ENCODE measurements at places on chromosomes 13 and 19.

DNA sequence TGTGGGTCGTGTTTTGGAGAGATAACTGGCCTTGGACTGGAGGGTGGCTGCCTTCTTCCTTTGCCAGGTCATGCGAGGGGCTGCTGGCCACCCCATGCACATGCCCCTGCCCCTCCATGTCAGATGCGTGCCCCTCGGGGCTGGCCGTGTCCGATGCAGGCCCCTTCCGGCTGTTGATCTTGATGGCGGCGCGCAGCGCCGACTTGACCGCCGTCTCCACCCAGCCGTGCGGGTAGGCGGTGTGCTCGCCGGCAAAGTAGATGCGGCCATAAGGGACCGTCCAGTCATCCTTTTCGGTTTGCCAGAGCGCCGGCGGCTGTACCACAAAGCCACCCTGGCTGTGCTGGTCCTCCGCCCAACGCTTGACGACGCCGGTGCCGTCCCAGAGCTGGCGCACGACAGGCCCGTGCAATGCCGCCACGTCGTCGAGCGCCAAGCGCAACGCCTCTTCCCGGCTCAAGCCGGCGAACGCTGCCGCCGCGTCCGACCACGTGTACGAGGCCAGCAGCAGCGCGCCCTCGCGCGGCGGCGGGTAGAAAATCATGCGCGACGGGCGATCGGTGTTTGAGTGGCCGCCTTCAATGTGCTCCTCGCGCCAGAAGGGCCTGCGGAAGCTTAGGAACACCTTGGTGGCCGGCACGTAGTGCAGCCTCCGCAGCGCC lies 6.9 kb downstream of the IL4I1 start:
- peak; percentile 74 for DNase-seq

DNA sequence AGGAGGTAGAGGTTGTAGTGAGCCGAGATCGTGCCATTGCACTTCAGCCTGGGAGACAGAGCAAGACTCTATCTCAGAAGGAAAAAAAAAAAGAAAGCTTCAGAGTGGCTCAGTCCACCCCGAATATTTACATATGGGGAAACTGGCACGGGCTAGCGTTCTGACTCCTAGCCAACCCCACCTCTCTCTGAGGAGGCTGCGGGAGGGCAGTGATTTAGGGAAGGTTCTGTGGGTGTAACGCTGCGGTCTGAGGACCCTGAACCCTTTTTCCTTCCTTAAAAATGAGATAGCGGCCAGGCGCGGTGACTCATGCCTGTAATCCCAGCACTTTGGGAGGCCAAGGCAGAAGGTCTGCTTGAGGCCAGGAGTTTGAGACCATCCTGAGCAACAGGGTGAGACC lies 5.0 kb downstream of the LRRC25 start:
- DNase-seq: no peak

GRCh38 chr13:29473166-29473565 lies 122.3 kb downstream of the SLC7A1 start:
- DNase-seq: no peak

DNA sequence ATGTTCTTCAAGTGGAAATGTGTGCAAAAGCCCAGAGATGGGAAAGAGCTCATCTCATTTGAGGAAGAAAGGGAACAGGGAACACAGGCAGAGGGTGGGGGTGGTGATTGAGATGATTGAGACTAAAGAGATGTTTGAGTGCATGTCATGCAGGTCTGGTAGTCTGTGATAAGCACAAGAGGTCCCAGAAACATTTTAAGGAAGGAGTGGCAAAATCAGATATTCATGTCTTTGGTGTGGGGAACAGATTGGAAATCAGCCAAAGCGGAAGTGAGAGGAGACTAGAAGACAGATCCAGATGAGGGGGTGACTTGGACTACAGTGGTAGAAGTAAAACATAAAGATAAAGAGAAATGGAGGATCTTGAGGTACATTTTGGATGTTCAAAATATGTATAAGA lies 39.4 kb upstream of the DACH1 start:
- no peak for DNase-seq

DNA sequence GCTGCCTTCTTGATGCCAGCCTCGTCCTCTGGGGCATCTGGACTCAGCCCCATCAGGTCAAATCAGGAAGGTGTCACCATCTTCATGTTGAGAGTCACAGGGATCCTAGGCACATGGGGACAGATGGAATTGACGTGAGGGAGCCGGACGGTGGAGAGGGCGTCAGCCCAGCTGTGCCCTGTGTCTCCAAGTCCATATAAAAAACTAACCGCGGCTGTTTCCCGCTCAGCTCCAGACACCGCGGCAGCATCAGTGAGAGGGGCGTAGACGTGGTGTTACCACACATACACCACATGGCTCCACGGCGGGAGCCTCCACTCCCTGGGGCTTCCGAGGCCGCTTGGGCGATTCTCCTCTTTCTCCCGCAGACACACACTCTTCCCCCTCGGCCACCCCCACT lies 5.6 kb upstream of the PRR36 start:
- DNase-seq: no peak

DNA sequence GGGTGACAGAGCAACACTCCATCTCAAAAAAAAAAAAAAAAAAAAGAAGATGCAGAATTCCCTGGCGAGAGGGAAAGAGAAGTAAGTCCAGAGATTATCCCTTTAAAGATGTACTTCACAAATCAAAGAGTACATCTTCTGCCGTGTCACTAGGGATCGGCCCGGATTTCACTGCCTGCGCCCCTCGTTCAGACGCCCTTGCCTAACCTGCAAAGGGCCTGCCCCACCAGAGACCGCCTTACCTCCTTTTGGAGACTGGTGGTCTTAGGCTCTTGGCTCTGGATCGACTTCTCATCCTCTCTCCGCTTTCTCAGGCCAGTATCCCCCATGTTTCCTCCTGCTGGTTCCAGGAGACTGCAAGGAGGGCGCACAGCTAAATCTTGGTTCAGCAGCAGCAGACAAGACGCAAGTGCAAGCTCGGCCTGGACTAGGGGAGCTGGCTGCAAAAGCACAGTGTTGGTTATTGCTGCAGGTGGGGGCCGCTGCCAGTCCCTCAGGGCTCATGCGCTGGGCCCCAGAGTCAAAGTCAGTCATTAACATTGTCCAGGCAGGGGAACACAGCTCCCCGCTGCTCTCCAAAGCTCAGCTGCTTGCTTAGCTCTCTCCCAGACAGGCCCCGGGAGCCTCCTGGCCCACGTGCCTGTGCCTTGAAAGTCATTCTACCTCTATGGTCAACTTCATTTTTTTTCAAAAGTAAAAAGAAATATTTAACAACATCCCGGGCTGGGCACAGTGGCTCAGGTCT lies 1.2 kb downstream of the SLC7A9 start:
- no peak for DNase-seq

- DNase-seq: no peak
These were observed 126.0 kb downstream of the ATP11A start for GRCh38 chr13:112815871-112816270.

DNA sequence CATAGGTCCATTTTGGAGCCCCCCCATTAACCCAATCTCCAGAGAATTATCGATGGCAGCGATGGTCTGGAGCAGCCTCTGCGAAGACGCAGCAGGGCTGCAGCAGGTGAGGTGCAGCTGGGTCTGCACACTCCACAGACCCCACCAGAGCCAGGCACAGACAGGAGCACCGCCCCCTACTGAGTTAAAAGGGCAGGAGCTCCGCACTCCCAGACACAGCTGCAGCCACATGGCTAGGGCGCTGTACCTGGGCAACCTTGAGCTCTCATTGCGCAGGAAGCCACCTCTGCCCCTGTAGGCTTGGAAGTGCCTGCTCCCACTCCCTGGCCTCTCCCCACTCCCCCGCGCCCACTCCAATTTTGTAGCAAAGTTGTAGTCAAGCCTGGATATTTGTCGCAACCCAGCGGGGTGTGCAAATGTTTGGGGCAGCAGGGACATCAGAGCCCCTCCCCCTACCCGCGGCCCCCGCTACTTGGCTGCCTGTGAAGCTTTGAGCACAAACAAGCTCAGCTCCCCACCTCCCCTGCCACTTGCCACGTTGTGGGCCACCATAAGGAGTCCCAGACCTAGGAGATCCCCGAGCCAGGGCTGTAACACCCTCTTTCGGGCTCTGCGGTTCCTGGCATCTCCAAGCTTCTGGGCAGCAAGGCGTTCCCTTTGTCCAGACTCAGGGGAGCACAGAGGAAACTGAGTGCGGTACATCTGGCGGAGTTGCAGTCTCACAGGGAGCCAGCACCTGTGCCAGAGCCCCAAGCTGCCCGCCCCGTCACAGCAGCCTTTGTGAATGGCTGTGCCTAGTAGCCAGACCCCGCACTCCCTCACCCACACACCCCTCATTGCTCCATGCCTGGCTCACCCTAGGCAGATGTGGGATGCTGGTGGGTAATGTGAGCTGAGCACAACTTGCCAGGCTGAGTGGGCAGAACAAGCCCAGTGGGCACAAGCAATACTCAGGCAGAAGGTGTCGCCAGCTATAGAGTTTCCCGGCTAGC lies 949.7 kb upstream of the SLITRK1 start:
- no peak for DNase-seq

All from neuronal stem cell (in vitro differentiated cells).